ENCODE measurements at places on chromosomes 5 and 9.

DNA sequence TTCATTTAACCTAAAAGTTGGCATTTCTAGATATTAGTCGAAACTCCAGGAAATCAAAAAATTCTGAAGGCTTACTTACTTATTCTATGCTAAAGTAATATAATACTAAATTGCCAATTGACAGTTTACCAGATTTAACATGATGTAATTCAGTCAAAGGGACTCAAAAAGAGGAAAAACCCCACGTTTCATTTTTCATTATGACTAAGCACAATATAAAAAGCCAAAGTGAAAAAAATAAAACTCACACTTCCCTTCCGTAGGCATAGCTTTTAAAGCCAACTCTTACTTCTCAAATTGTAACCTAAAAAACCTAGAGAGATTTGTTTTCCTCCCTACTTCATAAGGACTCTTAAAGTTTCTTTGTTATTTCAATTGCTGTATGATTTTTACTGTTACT, 146.6 kb downstream of the RAPGEF6 start:
- DNase-seq, result peak; percentile 28

- no peak for DNase-seq
Observed at GRCh38 chr9:128062846-128063831, 4.0 kb downstream of the NAIF1 start.

GRCh38 chr5:123084730-123085605, 4.1 kb upstream of the PRDM6 start:
- DNase-seq, result no peak

GRCh38 chr5:37838152-37838932, 1.5 kb downstream of the GDNF start:
- no peak for DNase-seq

DNA sequence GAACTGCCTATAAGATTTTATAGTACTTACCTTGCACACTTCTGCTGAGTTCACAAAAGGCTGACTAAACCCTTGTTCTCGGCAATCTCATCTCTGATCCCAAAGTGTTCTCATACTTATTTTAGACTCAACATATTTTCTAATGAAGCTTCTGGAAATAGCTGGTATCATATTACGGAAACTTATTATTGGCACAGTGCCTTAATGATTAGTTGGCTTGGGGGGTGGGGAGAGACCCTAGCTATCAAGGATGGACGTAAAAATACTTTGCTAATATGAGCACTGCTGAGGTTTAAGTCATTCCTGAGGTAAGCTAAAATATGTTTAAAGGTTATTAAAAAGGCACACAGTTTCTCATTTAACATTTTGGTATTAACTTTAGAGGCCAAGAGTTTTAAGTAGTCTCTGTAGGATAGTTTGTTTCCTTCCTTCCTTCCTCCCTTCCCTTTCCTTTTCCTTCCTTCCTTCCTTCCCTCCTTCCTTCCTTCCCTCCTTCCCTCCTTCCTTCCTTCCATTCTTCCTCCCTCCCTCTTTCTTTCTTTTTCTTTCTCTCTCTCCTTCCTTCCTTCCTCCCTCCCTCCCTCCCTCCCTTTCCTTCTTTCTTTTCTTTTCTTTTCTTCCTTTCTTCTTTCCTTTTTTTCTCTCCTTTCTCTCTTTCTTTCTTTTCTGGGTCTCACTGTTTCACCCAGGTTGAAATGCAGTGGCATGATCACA, 31.5 kb downstream of the ZSWIM6 start:
- DNase-seq, result no peak

DNA sequence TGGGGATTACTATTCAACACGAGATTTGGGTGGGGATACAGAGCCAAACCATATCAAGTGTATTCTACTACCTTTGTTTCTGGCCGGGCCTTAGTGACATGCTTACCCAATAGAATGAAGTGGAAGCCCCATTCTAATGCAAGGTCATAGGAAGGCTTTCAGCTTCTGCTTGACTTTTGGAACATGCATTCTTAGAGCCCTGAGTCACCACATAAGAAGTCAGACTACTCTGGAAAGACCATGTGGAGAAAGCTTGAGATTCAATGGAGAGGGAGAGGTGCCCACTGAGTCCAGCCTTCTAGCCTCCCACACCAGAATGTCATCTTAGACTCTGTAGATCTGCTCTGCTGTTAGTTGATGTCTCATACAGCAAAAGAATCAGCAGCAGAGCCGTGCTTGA, 155.7 kb upstream of the FBN2 start:
- no peak for DNase-seq

DNA sequence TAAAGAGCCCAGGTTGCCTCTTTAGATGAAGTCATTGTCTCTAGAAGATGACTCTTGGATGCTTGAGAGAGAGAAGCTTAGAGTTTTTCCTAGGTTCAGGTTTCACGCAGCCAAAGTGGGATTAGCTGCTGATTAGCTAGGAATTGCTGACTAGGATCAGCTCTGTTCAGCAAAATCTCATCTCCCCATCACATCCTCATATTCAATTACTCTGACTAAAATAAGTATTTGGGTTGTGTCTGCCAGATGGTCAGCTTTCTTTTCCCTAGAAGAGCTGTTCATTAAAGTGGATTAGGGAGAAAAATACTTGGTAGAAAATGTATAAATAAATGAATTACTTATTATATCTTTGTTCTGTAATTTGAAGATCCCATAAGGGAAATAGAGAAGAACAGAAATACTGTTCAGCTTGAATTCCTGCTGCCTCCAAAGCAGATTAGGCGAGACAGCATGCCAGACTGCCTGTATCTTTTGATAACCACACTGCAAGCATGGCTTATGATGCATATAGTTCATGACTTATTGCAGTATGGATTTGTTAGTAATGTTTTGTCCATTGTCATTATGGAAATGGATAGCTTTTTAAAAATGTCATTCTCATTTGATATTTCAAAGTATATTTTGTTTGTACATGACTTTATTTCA, 184.8 kb upstream of the CD180 start:
- no peak for DNase-seq

GRCh38 chr9:113645978-113646253, 182.4 kb downstream of the RGS3 start:
- no peak for DNase-seq

- DNase-seq, result peak; percentile 81
Observed at GRCh38 chr9:113907282-113907681, 31.2 kb downstream of the ZNF618 start.

GRCh38 chr5:54930736-54931135, 54.7 kb downstream of the ESM1 start:
- no peak for DNase-seq

DNA sequence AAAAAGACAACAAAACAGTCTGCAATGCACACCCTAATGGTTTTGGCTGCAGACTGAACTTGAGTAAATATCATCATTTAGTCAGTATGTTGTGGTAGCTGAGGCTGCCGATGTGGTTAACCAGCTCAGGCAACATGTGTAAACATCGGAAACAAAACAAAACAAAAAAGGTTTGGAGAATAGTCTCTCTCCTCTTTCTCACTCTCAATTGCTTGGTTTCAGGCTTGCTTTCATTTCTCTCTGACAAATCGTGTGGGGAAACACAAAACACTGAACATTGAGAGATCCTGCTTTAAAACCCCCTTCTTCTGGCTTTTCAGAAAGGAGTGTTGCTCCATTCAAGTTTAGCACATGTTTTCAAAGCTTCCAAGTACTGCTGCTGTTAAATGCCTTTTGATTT, 453.3 kb downstream of the BNC2 start:
- no peak for DNase-seq

Measured in suppressor macrophage (primary cell).